ENCODE measurements at places on chromosomes 4 and X. TPM values are rescaled to one million over a fixed set of nuclear protein-coding genes. Genes with fewer than 3 reads are reported as not detected.

DNA sequence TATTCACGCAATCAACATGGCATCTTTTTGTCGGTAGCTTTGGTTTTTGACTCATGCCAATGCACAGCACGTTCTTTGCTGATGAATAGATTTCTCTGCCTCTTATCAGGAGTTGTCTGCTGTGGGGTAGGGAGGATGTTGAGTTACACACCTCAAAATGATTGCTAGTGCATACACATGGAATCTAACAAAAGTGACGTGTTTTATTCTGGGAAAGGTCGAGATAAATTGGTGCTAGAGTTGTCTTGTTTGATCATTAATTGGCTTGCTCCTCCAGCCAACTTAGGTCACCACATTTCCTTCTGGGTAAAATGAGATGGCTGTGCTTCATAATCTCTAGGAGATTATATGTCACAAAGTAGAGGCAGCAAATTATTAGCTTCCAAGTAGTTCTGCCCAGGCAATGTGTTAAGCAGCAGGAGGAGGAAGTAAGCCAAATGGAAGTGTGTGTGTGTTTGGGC, 3.9 kb downstream of the RAB9A start:
- no peak for DNase-seq

- no peak for DNase-seq
Measured at GRCh38 chr4:20496068-20496467, 204.2 kb upstream of the PACRGL start.

DNA sequence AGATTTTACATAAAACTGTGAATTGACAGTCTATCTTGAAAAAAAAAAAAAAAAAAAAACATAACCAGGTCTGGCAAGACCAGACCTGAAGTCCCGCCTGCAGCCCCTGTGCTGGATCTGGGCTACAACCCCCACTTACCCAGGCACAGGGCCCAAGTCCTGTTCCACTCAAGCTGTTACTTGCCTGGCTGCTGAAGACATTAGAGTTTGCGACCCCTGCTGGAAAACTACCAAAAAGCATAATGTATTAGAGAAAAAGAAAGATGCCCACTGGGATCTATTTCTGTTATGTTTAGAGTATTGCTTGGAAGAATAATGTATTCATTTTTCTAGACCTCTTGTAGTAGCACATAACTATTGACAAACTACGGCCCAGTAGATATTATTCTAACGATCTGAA, 4.7 kb downstream of the HS3ST1 start:
- DNase-seq, result peak; percentile 13

- no peak for DNase-seq
Measured at GRCh38 chr4:140866492-140867005, 110.4 kb upstream of the TBC1D9 start.

GRCh38 chr4:32744211-32744610, 2024.0 kb downstream of the PCDH7 start:
- DNase-seq, result no peak

GRCh38 chr4:153808175-153808574, 19.3 kb upstream of the SFRP2 start:
- no peak for DNase-seq

GRCh38 chrX:154828016-154828408, 6.5 kb downstream of the SMIM9 start:
- no peak for DNase-seq

- no peak for DNase-seq
Measured at GRCh38 chr4:156734965-156735895, 236.4 kb downstream of the PDGFC start.

DNA sequence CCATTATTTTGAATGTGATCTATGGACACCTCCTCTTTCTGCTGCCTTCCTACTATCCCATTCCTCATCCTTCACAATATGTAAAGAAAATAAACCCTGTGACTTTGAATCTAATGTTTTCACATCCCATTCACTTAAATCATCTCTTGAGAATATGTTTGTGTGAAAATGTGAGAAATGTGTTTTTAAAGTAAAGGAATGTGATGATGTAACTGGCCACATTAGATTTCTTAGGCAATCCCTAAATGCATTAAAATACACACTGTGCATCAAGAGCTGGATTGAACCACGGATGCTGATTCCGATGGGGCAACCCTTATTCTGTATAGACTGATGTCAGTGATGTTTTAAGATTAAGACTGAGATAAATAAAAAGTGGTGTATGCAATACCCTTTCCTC, 558.9 kb upstream of the TENM3 start:
- no peak for DNase-seq

GRCh38 chr4:54657185-54657550, 589 bp upstream of the KIT start:
- DNase-seq, result no peak

DNA sequence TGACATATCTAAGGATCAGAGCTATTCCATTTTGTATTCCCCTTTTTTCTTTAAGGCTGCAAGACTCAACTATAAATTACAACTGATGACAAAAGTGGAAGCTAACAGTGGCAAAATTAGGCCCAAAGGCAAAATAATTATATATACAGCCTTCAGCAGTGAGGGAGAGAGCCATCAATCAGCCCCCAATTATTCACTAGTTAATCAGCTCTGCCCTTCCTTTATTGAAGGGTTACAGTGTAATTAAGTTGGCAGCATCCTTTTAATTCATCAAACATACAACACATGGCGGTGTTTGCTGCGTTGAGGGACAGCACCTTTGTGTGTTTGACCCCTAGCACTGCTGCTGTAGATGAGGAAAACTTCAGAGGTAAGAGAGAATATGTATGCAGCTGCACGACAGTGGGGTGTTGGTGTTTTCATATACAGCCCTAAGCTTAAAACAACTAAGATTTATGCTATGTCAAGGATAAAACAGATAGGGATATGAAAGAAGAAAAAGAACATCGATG, 973.9 kb upstream of the POU3F4 start:
- DNase-seq, result no peak

DNA sequence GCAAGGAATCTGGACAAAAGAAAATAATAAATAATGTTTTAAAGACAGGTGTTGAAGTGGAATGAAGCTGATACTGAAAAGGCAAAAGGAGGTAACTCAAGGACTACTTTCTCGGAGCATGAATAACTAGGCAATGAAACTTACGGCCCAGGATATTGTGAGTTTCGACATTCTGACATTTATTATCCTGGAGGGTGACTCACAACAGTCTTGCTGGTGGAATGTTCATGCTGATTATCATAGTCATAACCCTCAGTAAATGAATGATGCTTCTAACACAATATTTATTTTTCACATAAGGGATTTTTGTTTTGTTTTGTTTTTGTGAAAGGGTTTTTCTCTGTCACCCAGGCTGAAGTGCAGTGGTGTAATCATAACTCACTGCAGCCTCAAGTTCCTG, 147.0 kb upstream of the HPGD start:
- no peak for DNase-seq

GRCh38 chrX:35562395-35562794, 235.7 kb upstream of the MAGEB16 start:
- no peak for DNase-seq

- DNase-seq, result no peak
Measured at GRCh38 chr4:54904953-54905352, 220.4 kb downstream of the KDR start.

DNA sequence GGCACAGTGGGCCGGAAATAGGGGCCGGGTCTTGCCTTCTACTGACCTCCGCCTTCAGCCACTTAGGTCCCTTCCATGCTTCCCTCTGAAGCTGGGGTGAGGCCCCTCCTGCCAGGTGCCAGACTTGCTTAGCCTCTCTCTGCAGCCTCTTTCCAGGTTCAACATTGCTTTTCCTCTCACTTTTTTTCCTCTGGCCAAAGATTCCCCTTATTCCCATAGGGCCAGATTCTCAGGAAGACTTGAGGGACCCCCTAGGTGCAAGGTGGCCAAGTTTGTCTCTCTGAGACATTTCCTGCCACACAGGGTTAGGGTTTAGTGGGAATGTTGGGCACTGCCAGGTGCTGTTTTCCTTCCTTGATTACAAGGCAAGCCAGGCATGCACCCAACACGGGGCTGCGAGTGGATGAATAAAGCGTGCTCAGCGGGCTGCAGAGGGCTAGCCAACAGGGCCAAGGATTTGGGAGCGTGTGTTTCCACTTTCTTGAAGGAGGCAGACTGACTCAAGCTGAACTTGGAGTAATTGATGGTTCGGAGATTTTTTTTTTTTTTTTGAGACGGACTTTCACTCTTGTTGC, 7.6 kb upstream of the GJB1 start:
- DNase-seq, result no peak

The POLR2B gene
- total RNA-seq, result 77.9 TPM

The BRS3 gene
- total RNA-seq, result not detected

The NAP1L2 gene
- 2.8 TPM for total RNA-seq

The RTL3 gene
- not detected for total RNA-seq

The PNMA6F gene
- not detected for total RNA-seq

The GBA3 gene
- total RNA-seq, result not detected

The CRMP1 gene
- total RNA-seq, result not detected

The PCDH11X gene
- total RNA-seq, result not detected

The SLIT2 gene
- not detected for total RNA-seq

All from naive thymus-derived CD4-positive, alpha-beta T cell (primary cell).